ENCODE measurements at places on chromosomes 5 and 9. TPM values are rescaled to one million over a fixed set of nuclear protein-coding genes. Genes with fewer than 3 reads are reported as not detected.

Gene NR5A1
- 0.75 TPM for total RNA-seq

Gene TAF1L
- not detected for total RNA-seq

Gene GPR151
- total RNA-seq, result not detected

Gene SAP30L
- total RNA-seq, result 35.7 TPM

Gene TLX3
- not detected for total RNA-seq

Gene CAMK4
- total RNA-seq, result not detected

Gene CCDC183
- total RNA-seq, result not detected

Gene MTMR12
- total RNA-seq, result 8.2 TPM

Gene FAM81B
- total RNA-seq, result not detected

Gene IFNA13
- not detected for total RNA-seq

- no peak for DNase-seq
Observed at GRCh38 chr5:33074548-33074947, 363.4 kb downstream of the NPR3 start.

GRCh38 chr9:13755551-13755950 lies 476.1 kb upstream of the MPDZ start:
- DNase-seq, result no peak

- no peak for DNase-seq
Observed at GRCh38 chr5:151427258-151427657, 20.1 kb upstream of the SLC36A1 start.

GRCh38 chr5:157550663-157551062 lies 24.9 kb downstream of the ADAM19 start:
- no peak for DNase-seq

DNA sequence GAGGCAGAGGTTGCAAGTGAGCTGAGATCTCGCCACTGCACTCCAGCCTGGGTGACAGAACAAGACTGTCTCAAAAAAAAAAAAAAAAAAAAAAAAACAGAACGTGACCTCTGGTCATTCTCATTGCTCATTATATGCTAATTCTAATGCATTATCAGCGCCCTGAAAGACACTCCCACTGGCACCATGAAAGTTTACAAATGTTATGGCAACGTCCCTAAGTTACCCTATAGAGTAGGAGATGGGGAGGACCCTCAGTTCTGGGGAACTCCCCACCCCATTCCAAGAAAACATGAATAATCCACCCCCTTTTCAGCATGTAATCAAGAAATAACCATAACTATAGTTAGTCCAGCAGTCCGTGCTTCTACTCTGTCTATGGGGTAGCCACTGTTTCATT lies 48.9 kb upstream of the DENND4C start:
- no peak for DNase-seq

DNA sequence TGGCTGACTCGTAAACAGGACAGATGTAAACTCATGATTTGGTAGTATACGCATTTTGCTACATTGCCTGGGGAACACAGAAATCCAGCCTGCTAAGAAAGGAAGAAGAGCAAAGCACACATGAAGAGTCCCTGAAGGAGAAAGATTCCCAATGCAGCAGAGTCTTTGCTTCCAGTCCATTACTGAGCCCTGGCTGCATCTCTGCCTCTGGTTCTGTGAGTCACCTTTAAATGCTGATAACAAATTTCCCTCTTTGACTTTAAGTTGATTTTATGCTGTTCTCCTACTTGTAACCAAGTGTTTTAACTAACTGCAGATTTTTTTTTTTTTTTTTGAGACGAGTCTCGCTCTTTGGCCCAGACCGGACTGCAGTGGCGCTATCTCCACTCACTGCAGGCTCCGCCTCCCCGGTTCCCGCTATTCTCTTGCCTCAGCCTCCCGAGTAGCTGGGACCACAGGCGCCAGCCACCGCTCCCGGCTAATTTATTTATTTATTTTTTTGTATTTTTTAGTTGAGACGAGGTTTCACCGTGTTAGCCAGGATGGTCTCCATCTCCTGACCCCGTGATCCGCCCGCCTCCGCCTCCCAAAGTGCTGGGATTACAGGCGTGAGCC lies 8.5 kb upstream of the PRXL2C start:
- DNase-seq, result no peak

DNA sequence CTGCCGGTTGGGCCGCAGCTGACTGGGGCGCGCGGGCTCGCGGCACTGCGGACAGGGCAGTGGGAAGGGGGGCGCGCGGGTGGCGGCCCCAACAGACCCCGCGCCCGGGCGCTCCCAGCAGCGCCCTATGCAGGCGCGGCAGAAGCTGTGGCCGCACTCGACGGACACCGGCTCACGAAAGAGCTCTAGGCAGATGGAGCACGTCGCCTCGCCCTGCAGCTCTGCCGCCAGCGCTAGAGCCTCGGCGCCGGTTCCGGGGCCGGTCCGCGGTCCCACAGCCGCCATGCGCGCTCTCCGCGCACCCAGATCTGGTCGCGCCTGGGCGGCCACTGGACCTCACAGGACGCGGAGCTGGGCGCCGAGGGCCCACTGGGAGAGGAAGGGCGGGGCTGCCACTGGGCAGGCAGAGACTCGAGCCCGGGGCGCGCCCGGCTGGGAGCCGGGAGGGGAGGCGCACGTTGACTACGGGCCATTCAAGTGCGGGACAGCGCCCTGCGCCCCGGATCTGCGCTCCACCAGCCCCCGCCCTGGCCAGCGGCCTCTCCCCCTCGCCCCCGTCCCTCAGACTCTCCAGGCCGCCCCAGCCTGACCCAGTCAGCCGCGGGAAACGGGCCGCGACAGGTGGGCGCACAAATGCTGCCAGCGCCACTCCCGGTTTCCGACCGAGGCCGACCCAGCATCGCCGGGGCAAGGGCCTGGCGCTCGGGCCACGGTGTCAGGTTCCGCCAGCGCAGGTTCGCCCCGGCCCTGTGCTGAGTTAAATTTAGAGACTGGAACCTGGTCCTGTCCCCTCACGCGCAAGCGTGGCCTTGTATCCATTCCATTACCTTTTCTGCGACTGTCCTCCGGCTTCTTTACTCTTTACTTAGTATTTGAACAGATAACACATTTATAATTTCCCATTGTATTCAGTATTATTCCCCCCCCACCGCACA lies at the start of gene TRIM7:
Gene TRIM7 (minus strand): TSS at position 371 of the 935 bp plus-strand sequence. CDS start 86 bp downstream, at position 285.
- peak; percentile 93 for DNase-seq

- DNase-seq, result no peak
Observed at GRCh38 chr9:35470894-35471293, 19.0 kb upstream of the RUSC2 start.

DNA sequence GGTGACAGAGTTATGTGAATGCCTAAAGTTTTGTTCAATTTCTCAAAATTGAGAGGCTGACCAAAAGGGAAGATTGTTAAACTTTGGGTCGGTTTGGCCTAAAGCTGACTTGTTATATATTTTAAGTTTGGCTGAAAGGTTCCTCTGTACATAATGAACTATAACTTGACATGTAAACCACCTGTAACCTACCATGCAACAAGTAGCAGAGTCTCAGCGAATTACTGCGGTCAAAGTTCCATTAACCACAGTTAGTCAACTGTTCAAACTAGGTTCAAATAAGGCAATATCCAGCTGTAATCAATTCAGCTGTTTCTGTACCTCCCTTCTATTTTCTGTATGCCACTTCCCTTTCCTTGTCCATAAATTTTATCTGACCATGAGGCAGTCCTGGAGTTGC lies 325.1 kb upstream of the NMUR2 start:
- DNase-seq, result no peak

GRCh38 chr5:52963636-52964035 lies 25.5 kb upstream of the ITGA2 start:
- DNase-seq, result no peak

DNA sequence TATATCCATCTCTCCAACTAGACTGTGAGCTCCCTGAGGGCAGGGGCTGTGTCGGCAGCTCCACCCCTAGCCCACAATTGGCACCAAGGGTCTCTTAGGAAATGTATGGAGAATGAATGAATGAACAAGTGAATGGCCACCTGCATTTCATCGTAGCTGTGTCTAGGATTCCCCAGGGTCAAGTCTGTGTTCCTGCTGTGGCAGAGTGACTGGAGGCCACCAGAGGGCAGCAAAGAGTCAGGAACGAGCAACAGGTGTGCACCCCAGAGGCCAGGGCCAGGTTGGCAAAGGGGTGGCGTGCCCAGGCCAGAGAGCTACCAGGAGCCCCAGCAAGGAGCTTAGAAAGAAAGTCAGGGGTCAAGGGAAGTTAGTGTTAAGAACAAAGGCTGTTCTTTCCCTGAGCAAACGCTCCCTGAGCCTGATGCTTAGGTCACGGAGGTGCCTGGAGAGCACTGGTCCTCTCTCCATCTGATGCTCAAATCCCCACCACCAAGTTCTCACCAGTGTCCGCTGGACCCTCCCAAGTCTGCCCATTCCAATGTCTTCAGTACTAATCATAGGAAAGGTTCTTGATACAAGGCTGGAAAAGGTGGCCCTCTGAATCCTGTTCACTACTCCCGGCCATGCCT lies 160.7 kb downstream of the PAX5 start:
- DNase-seq, result peak; percentile 73

DNA sequence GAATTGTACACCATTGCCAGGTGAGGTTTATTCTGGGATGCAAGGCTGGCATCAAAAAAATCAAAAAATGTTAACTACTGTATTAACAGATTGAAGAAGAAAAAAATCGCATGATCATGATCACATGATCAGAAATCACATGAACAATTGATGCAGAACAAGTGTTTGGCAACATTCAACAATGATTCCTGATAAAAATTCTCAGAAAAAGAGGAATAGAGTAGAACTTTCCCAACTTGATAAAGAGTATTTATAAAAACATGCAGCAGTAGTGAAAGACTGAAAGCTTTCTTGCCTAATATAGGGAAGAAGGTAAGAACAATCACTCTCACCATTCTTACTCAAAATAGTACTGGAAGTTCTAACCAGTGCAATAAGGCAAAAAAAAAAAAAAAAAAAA lies 16.4 kb downstream of the SLCO4C1 start:
- no peak for DNase-seq

- DNase-seq, result no peak
Observed at GRCh38 chr9:83041771-83042170, 21.2 kb downstream of the RASEF start.

All from psoas muscle (tissue), 8 donors.